Ascending aorta (tissue), 2 donors: ENCODE measurements at places on chromosomes 1 and 21. TPM values are rescaled to one million over a fixed set of nuclear protein-coding genes. Genes with fewer than 3 reads are reported as not detected.
A peak's percentile ranks its signal among the peaks of the same experiment; 100 is the strongest.

SYCP1 gene
- not detected for total RNA-seq

GBP7 gene
- not detected for total RNA-seq

SERPINC1 gene
- 3.7 TPM for total RNA-seq

PLEKHN1 gene
- total RNA-seq, result not detected

TTC24 gene
- total RNA-seq, result not detected

REN gene
- not detected for total RNA-seq

RCOR3 gene
- 10.3 TPM for total RNA-seq

OR13G1 gene
- total RNA-seq, result not detected

- DNase-seq, result no peak
These were observed 207.5 kb upstream of the SAMSN1 start for GRCh38 chr21:14753466-14754258.

GRCh38 chr1:157725221-157725577 lies 24.6 kb upstream of the FCRL3 start:
- no peak for DNase-seq

GRCh38 chr1:230108580-230108979 lies 41.5 kb downstream of the GALNT2 start:
- no peak for DNase-seq

DNA sequence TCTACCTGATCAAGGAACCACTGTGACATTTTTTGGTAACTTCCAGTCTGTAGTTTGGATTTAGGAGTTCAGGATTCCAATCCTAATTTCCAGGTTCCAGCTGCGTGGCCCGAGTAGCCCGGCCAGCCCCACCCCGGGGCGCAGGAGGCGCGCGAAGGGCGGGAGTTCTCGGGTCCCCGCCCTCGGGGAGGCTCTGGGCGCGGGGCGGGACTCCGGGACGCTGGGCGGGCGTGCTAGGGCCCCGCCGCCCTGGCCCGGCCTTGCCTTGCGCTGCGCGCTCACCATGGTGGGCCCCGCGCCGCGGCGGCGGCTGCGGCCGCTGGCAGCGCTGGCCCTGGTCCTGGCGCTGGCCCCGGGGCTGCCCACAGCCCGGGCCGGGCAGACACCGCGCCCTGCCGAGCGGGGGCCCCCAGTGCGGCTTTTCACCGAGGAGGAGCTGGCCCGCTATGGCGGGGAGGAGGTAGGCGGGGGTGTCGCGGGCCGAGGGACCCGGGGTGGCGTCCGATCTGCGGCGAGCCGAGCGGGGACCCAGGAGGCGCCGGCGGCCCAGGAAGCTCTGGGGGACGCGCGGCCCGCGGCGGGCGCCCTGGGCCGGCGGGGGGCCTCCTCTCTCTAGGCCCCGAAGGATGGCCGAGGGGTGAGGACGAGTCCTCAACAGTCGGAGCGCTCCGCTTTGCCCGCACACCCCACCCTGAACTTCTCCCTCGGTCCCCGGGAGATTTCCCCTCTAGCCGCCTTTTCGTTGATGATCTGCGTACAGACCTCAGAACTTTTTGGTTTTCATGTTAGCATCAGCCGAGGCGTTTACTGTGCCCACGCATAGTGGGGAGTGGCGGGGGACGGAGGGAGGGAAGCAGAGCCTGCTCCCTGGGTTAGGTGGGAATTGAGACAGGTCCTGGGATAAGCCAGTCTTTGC lies at the start of gene NENF:
Gene NENF (plus strand): TSS at position 260 of the 916 bp plus-strand sequence. CDS start 24 bp downstream, at position 284.
- peak; percentile 50 for DNase-seq

DNA sequence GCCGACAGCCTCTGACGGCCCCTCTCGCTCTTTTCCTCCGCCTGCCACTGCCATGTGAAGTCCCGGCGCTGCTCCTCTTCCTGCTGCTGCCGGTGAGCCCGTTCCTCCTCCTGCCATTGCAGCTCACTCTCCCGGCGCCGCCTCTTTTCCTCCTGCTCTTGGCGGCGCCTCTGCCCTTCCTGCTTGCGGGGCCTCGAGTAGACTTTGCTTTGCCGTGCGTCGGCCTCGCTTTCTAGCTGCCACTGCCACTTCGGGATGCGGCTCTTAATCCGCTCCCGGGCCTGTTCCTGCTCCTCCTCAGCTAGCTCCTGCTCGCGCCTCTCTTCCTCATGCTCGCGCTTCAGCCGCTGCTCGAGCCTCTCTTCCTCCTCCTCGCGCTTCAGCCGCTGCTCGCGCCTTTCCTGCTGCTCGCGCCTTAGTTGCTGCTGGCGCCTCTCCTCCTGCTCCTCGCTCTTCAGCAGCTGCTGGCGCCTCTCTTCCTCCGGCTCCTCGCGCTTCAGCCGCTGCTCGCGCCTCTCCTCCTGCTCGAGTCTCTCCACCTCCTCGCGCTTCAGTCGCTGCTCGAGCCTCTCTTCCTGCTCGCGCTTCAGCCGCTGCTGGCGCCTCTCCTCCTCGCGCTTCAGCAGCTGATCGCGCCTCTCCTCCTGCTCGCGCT lies 4.3 kb downstream of the TCHH start:
- no peak for DNase-seq

GRCh38 chr1:154154534-154155191 lies at the start of gene NUP210L:
Gene NUP210L, minus strand, starts transcription at chr1:154155073.
- peak; percentile 35 for DNase-seq

- DNase-seq, result no peak
These were observed 34.7 kb upstream of the COL6A2 start for GRCh38 chr21:46063227-46063626.

DNA sequence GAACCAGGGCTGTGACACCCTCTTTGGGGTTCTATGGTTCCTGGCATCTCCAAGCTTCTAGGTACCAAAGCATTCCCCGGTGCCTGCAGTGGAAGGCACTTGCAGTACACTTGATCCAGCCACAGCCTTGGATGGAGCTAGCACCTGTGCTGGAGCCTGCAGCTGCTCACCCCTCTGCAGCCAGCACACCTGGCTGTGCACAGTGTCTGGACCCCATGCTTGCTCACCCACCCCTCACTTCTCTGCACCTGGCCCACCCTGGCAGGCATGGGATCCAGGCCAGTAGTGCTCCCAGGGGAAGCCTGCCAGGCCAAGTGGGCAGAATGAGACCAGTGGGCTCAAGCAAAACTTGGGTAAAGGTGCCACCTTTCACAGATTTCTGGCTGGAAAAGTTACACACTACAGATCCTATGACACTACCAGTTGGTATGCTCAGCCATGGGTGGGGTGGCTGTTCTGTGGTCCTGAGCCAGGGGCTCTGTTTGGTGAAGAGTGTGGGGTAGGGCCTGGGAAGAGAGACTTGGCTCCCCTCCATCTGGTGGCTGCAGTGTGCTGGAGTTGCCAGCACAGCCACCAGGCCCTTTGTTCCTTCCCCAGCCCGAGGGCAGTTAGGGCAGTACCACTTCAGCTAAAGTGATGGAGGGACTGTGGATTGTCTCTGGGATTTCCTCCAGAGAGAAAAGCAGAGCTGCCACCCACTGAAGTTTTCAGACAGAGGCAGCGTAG lies 157.8 kb upstream of the LRRC7 start:
- no peak for DNase-seq
